Articular chondrocyte of knee joint (primary cell): ENCODE measurements at places on chromosomes 7 and 10. TPM values are rescaled to one million over a fixed set of nuclear protein-coding genes. Genes with fewer than 3 reads are reported as not detected.

The MMP21 gene
- 0.11 TPM in 1 of 2 replicates, not detected in the other for total RNA-seq

The HYAL4 gene
- not detected in 2 replicates for total RNA-seq

The HOXA4 gene
- 1.7 and 2.4 TPM in 2 replicates for total RNA-seq

The POLR2J gene
- total RNA-seq, result 20.5 and 35.3 TPM in 2 replicates

The SLC13A1 gene
- total RNA-seq, result not detected in 2 replicates

The ANXA11 gene
- 155 and 180 TPM in 2 replicates for total RNA-seq
